ENCODE measurements at places on chromosomes 3 and 15.

DNA sequence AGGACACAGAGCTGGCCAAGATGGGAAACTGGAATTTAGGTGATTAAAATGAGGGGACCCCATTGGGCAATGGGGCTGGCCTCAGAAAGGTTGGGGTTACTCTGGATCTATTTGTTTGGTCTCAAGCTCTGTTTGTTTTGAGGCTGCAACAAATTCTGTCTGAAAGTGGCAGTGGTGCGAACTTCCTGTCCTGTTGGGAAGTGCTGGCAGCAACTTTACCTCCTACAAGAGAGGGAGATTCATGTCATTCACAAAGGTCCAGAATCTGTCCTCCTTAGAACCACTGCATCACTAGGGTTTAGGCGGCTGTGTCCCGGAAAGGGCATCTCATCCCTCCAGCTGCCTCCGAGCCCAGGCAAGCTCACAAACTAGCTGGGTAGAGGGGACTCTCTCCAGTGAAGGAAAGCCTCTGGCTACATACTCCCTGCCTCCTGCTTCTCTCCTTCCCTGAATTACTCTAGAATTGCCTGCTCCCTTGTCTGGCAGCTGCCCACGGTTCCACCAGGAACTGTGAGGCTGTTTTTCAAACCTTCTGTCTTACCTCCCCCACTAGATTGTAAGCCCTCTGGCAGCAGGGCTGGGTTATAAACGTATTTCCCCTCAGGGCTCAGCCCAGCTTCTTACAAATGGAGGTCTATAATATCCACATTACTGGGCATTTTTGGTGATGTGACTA is 23.6 kb downstream of the MEGF11 start:
- no peak for DNase-seq

DNA sequence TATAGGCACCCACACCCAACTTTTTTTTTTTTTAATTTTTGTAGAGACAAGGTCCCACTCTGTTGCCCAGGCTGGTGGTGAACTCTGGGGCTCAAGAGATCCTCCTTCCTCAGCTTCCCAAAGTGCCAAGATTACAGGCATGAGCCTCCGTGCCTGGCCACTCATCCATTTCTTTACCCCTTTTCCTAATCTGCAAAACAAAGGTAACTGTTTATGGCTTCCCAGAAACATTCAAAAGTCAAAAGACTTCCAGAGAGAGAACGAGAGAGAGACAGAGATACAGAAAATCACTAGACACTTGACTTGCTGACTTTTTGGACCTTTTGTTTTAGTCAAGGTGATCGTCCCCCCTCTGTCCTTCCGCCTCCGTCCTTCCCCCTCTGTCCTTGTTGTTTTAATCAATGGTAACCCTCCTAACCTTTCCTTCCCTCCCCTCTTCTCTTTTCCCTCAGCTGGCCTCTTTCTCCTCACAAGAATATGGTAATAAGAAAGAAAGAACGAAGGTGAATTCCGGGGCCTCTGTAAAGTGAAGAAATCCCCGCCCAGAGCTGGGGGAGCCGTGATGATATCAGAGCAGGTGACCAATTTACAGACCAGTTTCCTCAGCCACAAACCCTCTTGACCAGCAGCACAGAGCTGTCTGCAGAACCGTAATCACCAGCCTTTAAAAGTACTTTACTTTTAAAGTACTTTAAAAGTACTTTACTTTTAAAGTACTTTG is 21.9 kb downstream of the KLHL6 start:
- DNase-seq, result no peak

DNA sequence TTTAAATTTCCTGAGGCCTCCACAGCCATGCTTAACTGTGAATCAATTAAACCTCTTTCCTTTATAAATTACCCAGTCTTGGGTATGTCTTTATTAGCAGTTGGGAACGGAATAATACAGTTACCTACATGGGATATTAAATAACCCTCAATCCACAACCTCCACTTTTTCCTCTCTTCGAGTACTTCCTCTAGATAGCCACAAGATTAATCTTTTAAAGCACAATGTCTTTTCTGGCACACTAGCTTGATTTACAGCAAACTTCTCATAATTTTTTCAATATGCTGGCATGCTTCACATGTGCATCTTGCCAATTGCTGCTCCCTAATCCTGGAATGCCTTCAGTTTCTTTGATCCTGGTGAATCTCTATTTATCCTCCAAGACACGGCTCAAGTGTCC is 92.2 kb downstream of the P2RY1 start:
- DNase-seq, result no peak

DNA sequence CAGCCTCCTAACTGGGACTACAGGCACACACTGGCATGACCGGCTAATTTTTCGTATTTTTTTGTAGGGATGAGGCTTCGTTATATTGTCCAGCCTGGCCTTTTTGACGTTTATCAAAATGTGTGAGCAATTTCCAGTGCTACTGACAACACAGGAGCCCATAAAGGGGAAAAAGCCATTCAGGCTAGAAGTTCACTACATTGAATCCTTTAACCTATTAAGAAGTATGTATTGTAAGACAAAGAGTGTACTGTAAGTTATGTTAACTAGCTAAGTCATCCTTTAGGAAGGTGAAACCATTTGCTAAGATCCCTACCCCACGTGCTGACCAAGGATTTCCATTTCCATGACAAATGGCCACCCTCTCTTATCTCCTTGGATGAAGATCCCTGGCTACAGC is 156.8 kb downstream of the FOXB1 start:
- DNase-seq, result no peak

- no peak for DNase-seq
Measured at GRCh38 chr3:123883111-123883510, 1.0 kb downstream of the MYLK start.

- peak; percentile 4 for DNase-seq
Measured at GRCh38 chr15:52496776-52497470, 31.8 kb downstream of the MYO5A start.
